Adipocyte (in vitro differentiated cells): ENCODE measurements at places on chromosomes 4 and X.

GRCh38 chr4:114180481-114180880, 201.0 kb upstream of the ARSJ start:
- peak; percentile 89 for DNase-seq

DNA sequence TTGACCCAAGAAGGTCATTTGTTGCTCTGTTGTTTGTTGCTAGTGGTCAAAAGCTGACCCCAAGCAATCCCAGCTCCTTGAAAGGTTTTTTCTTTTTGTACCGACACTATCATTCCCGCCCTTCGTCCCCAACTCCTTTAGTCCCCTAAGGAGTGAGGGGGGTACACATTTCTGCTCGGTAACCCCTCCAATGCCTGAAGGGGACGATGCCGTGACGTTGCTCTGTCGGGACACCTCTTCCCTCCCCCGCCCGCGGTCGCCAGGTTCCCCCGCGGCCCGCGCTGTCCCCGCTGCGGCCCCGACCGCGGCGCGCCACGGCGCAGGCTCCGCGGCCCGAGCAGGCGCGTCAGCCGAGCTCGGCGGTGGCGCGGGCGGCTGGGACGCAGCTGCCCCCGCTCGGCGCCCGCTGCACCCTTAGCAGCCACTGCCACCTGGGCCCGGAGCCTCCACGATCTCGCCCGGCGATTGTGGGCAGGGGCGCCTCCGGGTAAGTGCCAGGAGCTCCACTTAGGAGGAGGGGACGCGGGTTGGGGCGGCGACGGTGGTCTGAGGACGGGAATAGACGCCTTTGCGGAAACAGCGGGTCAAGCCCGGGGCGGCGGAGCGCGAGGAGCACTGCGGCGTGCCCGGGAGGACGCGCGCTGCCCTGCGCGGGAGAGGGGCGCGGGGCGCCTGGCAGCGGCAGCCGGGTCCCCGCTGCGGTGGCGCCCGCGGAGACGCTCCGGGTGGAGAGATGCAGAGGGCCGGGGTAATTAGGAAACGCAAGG, at the start of gene GLRB:
Gene GLRB, plus strand, starts transcription at position 340 of the 767 bp plus-strand sequence. CDS start 1,875 bp downstream, outside the sequence.
- DNase-seq = peak; percentile 70

DNA sequence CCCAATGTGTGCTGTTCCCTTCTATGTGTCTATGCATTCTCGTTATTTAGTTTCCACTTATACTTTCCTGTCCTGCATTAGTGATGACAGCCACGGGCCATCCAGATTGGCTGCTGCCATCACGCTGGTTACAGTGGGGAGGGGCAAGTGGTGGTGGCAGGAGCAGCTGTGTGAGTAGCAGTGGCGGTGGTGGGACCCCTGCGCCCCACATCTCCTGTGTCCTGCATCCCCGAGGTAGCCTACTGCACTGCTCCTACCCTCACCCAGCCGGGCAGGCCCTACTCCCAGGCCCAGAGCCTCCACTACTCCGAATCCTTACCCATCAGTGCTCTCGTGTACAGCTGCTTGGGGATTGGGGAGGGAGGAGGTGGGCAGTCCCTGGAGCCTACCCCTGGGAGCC, 798.7 kb upstream of the AGA start:
- DNase-seq = no peak

GRCh38 chr4:140152751-140153418, 1.1 kb downstream of the MAML3 start:
- peak; percentile 75 for DNase-seq

DNA sequence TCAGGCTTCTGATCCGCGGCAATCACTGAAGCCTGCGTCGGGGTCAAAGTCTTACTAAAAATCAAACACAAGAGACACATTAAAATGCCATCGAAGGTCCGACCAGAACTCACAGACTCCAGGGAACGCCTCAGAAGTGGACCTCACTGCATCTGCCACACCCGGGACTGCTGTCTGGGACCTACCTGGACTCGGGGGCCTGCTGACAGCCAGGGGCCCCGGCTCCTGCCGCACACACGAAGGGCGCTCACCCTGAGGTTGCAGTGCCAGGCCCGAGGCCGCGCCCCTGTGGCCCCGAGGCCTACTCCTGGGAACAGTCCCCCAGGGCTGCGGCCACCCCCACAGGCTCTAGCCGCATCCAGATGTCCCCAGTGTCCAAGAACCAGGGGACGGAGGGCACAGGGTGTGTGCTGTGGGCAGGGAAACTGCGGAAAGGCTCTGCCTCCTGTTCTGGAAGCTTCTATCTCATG, 7.4 kb downstream of the CTBP1 start:
- no peak for DNase-seq

DNA sequence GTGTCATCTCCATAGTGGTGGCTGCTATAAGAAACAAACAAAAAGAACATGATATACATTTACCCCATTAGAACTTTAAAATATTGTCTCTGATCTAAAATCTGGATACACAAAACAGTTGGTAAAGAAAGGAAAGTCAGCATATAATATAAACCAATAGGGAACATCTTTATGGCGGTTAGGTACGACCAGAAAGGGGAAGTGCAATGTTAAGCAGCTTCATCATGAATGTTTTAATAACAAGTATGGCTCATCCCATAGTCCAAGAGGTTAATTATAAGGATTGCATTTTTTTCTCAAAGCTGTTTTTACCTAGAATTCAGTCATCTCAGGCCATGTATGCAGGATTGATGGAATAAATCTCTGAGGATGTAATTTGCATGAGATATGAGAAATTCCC, 1869.7 kb downstream of the PCDH7 start:
- DNase-seq = no peak

DNA sequence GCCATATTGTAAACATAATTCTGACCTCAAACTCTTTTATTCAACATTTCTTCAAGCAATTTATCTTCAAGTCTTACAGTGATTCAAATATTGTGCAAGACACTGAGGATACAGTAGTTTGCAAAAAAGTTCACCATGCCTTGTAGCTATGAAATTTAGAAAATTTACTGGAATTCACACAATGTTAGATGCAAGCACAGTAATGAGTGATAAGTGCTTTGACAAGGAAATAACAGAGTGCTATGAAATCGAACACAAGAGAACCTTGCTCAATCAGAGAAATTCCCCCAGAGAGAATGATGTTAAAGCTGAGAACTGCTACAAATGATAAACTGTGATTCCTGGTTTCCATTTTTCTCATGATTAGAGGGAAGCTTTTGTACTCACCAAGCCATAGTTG, 952.9 kb downstream of the FAT4 start:
- peak; percentile 75 for DNase-seq

GRCh38 chr4:6705646-6706045, 4.0 kb downstream of the MRFAP1L1 start:
- DNase-seq = no peak

DNA sequence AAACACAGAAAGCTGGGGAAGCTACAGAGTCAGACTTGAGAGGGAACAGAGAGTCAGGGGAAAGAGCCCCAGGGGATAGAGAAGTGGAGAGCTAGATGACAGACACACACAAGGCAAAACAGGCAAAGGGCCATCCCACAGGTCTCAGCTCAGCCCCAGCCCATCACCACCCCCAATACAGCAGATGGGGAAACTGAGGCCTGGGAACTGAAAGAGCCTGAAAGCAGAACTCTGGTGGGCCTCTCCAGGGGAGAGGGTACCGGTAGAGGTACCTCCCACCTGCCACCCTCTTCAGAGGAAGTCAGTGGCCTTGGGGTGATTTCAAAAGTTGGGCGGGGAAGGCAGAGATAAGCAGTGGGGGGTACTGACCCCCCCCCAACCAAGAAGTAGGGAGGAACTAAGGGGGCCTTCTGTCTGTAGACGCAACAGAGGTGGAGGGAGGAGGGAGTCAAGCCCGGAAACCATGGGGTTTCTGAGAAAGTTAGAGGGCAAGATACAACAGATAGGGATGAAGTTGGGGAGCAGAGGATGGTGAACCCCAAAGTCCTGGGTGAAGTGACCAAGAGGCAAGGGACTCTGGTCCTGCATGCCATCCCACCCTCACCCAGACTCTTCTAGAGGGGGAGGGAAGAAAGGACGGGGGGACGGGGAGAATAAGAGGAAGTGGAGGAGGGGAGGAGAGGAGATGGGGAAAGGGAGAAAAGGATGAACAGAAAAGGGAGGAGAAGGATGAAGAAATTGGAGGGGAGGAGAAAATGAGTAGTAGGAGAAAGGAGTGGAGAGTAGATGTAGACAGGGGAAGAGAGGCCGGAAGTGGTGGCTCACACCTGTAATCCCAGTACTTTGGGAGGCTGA, 3.2 kb downstream of the GATA1 start:
- DNase-seq = no peak

DNA sequence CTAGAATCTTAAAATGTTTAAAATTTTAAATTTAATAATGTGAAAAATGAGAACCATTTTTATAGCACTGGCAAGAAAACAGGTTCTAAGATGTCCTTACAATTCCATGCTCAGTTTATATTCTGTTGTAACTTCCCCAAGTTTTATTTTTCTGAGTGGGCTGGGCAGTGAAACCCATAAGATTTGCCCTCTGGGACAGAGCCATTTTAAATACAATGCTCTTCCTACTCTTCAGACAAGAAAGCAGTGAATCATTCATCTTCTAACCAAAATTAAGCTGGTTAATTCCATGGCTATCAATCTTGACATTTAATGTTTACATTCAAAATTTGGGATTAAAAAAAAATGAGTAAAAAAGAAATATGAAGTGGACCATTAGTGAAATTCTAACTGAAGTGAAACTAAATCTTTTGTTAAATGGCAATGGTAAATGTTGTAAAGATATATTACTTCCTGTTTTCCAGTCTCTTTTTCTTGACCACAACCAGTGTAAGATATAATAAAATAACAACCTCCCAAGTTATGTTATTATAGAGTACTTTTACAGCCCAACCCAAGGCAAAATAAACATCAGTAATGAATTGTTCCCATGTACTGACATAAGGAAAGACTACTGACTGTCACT, 37.2 kb upstream of the PTPN13 start:
- peak; percentile 33 for DNase-seq

DNA sequence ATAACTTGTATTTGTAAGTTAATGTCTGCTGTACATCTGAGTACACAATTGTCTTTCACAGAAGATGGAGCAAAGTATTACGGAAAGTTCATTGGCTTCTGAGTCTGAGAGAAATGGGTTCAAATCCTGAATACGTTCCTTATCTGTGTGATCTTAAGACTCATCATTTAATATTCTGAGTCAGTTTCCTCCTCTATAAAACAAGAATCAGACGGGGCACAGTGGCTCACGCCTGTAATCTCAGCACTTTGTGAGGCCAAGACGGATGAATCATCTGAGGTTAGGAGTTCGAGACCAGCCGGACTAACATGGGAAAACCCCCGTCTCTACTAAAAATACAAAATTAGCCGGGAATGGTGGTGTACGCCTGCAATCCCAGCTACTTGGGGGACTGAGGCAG, 57.8 kb downstream of the APBB2 start:
- DNase-seq = no peak

GRCh38 chrX:149512225-149512885, 7.2 kb upstream of the IDS start:
- DNase-seq = peak; percentile 46

DNA sequence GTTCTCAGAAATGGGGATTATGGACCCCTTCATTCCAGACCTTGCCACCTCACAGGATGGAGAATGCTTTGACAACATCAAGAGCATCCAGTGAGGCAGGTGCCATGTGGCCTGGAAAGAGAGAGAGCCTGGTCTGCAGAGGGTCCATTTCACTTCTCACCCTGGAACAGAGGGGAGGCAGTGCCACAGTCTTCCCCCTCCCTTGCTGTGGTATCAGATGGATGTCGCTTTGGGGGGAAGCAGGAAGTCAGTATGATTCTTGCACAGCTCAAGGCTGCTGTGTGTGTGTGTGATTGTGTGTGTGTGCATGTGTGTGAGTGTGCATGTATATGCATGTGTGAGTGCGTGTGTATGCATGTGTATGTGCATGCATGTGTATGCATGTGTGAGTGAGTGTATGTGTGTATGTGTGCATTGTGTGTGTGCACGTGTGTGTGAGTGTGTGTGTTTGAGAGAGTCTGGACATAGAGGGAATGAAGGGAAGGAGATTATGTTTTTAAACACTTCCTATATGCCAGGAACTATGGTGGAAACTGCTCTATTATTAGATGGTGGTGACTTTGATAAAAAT, 328.6 kb upstream of the CLNK start:
- no peak for DNase-seq

DNA sequence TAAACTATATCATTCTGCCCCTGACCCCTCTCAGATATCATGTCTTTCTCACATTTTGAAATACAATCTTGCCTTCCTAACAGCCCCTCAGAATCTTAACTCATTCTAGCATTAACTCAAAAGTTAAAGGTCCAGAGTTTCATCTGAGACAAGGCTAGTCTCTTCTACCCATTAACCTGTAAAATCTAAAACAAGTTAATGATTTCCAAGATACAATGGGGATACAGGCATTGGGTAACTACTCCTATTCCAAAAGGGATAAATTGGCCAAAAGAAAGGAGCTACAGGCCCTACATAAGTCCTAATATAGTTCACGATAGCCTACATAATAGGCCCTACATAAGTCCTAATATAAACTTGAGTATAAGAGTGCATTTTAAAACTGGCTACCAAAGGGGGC, 18.9 kb downstream of the ADH6 start:
- DNase-seq = no peak

GRCh38 chrX:17154001-17154400, 207.5 kb downstream of the REPS2 start:
- DNase-seq = no peak

GRCh38 chrX:97968376-97969163, 1084.9 kb downstream of the RPA4 start:
- DNase-seq = no peak

- DNase-seq = peak; percentile 30
These were observed 1.3 kb downstream of the NEUROG2 start for GRCh38 chr4:112514647-112515197.

- DNase-seq = no peak
These were observed 48.3 kb upstream of the LCORL start for GRCh38 chr4:18069810-18070209.

- no peak for DNase-seq
These were observed 69.5 kb downstream of the APBB2 start for GRCh38 chr4:41144812-41145211.

GRCh38 chrX:43656005-43656494, at the start of gene MAOA:
TSS of gene MAOA (plus strand) at chrX:43656299. CDS start at chrX:43656342, 43 bp downstream.
- DNase-seq = peak; percentile 62

DNA sequence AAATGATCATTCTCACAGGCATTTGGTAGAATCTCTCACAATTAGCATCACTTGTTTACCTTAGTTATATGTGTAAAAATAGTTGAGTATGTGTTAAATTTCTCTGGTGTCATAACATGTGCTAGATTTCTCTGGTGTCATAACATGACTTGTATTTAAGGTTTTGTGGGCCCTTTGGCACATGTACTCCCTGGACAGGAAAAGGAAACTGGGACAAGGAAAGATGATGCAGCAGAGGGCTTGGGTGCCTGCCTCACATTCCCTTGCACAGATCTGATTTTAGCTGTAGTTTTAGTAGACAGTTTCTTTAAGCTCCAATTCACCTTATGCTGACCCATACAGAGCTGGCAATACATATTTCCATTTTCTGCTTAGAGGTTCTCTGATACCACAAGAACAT, 726.0 kb downstream of the C4orf33 start:
- DNase-seq = no peak
